ENCODE measurements at places on chromosomes 16 and 17. TPM values are rescaled to one million over a fixed set of nuclear protein-coding genes. Genes with fewer than 3 reads are reported as not detected.

GRCh38 chr16:4179020-4179419 is 62.8 kb upstream of the ADCY9 start:
- no peak for DNase-seq

DNA sequence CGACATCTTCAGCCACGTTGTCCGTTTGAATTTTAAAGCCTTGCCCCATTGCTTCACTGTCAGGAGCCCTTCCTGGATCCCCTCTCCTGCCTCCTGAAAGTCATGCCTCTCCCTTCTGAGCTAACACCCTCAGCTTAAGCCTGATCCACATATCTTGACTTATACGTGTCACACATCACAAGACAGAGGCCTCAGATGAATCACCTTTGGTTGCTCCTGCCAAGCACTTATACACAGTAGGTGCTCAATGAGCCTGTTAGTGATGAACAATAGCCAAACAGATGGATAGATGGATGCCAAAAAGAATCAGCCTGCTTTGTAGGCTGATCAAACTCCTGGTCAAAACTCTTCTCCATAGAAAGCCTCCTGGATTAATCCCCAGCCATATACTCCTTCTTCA is 31.8 kb downstream of the PITPNM3 start:
- no peak for DNase-seq

GRCh38 chr17:38791162-38791561 is 8.2 kb downstream of the PIP4K2B start:
- no peak for DNase-seq

- DNase-seq = no peak
Observed at GRCh38 chr17:18203308-18203707, 19.7 kb downstream of the ALKBH5 start.

Gene KIF19
- total RNA-seq = not detected

DNA sequence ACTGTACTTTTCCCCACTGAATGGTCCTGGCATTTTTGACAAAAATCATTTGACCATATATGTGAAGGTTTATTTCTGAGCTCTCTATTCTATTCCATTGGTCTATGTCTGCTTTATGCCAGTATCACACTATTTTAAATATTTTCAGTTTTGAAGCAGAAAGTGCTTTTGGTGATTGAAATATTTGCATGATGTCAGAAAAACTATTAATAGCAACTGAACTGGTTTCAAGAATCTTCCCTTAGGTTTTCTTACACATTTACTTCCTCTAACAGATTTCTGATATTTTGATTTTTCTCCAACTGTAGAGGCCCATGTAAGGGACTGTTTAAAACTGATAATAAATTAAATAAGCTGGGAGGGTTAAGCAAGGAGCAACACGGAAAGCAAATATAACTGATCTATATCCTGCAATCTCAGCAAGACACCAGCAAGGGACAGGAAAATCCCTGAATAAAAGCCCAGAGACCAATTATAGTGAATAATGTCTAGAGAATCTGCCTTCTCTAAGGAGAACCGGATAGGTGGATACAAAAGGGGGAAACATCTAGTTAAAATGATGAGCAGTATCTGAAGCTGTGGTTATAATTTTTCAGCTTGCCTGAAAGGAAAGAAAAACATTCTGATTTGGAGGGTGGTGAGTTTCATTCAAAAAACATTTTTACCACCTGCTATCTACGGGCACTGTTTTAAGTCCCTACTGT is 80.9 kb upstream of the STAC2 start:
- no peak for DNase-seq

DNA sequence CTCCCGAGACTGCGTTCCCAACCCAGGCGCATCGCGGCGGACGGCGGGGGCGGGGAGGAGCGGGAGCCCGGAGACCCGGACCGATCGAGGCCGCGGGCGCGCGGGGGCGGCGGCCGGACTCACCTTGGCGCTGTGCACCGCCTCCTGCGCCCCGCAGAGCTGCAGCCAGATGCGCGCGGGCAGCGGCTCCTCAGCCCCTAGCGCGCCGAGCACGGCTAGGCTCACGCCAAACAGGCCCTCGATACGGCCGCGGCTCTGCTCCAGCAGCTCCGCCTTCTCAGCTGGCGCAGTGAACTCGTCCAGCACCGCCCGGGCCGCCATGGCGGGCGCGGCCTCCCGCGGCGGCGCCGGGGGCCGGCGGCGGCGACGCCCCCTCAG is 339 bp downstream of the N4BP1 start:
- peak; percentile 45 for DNase-seq

- no peak for DNase-seq
Observed at GRCh38 chr16:19522397-19522732, 467 bp upstream of the GDE1 start.

Gene B4GALNT2
- total RNA-seq = not detected

Gene TCAP
- 0.40 TPM for total RNA-seq

Gene HBA1
- total RNA-seq = not detected

Gene CAPNS2
- total RNA-seq = not detected

GRCh38 chr17:64635647-64636305 is 26.3 kb downstream of the SMURF2 start:
- peak; percentile 88 for DNase-seq

Gene RNF112
- 0.06 TPM for total RNA-seq

GRCh38 chr17:49730078-49730784 is 22.5 kb upstream of the SLC35B1 start:
- DNase-seq = peak; percentile 53

Measured in LHCN-M2 (cell line).